DND-41 (cell line): ENCODE measurements at places on chromosomes 1 and 21.

DNA sequence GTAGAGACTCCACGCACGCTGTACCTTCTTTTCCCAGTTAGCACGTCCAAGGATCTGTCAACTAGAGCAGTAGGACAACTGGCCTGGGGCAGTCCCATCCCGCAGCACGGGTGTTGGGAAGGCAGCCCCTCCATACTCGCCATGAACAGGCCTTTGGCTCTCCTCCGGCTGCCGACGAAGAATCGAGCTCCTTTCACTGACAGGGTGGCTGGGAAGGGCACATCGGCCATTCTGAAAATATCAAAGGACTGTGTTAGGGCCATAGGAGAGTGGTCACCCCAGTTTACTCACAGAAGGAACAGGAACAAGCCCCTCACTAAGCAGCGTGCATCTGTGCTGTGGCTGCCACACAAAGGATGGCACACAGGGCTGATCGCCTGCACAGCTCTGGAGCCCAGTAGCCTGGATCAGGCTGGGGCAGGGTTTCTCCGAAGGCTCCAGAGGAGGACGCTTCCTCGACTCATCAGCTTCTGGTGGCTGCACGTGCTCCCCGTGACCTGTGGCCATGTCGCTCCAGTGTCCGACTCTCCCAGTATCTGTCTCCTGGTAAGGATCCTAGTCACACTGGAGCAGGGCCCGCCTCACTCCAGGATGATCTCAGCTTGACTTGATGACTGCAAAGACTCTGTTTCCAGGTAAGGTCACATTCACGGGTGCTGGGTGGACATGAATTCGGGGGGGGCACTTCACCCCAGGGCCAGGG, 8.9 kb downstream of the KRTAP10-1 start:
- no peak for DNase-seq

- DNase-seq = peak; percentile 26
Observed at GRCh38 chr1:59041646-59042277, 255.1 kb upstream of the FGGY start.

DNA sequence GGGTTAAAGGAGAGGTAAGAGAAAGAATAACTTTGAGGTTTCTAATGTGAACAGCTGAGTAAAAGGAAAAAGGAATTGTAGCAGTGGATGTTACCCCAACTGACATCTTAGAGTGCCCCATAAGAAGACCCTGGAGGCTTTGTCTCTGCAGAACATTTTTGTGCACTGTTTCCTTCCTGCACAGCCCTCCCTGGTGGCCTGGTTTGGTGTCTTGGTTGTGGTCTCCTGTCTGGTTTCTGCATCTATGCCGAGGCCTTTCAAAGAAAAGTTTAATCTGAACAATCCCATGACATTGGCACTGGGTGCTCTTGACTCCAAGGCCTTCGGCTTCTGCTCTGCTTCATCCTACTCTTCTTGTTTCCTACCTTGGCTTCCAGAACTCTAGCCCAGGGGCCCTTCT, 57.8 kb downstream of the RHOU start:
- DNase-seq = peak; percentile 79

DNA sequence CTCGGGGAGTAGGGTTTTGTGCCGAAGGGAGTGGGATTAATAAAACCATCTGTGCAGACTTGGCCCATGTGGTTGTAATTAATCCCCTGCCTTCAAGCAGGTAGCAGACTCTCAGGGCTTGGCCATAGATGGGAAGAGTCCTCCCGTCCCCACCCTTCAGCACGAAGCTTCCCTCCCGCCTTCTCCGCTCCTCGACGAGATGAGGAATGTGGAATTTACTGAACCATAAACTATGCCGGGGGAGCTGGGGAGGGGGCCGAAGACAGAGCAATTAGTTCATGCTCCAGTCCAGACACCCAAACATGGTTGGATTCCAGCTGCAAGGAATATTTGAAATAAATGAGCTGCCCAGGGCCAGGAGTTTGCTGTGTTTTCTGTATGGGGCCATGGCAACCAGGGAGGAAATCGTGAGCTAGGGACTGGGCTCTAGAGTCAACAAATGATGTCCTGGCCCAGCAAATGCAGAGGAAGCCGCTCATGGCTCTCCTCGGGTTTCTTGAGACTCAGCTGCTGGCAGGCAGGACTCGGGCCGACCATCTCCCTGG, 78.8 kb downstream of the SPSB1 start:
- DNase-seq = no peak

DNA sequence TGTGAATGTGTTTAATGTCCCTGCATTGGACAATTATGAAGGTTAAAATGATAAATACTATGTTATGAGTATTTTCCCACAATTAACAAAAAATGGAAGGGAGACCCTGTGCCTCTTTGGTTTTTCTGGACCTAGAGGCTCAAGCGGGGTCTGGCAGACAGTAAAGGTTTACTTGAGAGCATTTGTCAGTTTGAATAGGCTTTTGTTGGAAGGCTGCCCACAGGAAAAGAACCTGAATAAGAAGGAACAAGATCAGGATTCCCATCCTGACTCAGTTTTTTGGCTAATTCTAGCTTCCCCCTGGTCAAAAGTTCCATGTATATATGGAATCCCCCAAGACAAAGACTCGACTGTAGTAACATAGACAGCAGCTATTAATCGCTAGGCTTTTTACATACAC, 150.9 kb upstream of the JUN start:
- DNase-seq = no peak

GRCh38 chr1:117093870-117094621, 27.5 kb downstream of the TRIM45 start:
- peak; percentile 20 for DNase-seq

GRCh38 chr1:201715801-201716741, 112.9 kb upstream of the IPO9 start:
- DNase-seq = no peak
